Stimulated activated naive CD8-positive, alpha-beta T cell treated with anti-CD3 and anti-CD28 coated beads, Interleukin-15, Interleukin-2, amounts not matched to agents 100 U/mL and 50 U/mL, for 24 hours (primary cell): ENCODE measurements at places on chromosomes 16 and 17.

GRCh38 chr17:5809580-5810188 lies 225.4 kb upstream of the NLRP1 start:
- DNase-seq: no peak

GRCh38 chr16:87648236-87648635 lies 45.9 kb downstream of the JPH3 start:
- no peak for DNase-seq

GRCh38 chr17:61799812-61800484 lies 63.4 kb downstream of the BRIP1 start:
- no peak for DNase-seq

GRCh38 chr17:416293-417206 lies 63.9 kb upstream of the RPH3AL start:
- peak; percentile 38 for DNase-seq

- no peak for DNase-seq
Observed at GRCh38 chr16:56974549-56975300, 13.0 kb downstream of the CETP start.

DNA sequence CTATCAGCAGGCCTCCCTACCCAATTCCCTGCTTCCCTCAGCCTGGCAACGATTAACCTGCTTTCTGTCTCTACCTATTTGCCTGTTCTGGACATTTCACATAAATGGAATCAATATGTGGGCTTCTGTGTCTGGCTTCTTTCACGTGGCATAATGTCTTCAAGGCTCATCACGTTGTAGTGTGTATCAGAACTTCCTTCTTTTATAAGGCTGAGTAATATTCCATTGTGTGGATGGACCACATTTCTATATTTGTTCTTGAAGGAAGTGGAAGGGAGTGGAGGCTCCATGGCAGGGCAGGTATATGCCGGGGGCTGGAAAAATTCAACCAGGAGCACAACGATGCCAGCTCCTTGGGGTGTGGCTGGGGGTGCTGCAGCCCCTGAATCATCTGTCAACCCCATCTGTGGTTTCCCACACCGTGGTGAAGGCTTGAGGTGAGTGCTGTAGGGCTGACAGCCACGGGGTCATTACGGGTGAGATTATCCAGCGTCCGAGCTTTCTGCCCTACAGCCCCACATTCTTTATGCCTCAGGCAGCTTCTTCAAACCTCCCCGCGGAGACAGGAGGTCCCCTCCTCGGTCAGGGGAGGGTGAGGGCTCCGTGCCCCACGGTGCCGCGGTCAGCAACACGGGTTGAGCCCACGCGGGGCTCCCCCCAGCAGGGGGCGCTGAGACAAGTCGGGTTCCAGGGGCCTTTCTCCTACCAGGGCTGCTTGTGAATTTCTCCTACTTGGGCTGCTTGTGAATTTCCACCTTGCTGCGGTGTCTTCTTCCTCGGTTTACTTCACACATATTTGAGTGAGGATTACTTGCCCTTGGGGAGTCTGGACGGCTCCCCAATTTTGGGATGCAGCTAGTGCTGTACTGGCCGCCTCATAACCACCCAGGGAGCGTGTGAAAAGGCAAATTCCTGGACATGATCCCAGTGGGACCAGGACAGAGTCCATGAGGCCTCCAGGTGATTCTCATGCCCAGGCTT lies 18.3 kb upstream of the WFIKKN2 start:
- DNase-seq: peak; percentile 75

DNA sequence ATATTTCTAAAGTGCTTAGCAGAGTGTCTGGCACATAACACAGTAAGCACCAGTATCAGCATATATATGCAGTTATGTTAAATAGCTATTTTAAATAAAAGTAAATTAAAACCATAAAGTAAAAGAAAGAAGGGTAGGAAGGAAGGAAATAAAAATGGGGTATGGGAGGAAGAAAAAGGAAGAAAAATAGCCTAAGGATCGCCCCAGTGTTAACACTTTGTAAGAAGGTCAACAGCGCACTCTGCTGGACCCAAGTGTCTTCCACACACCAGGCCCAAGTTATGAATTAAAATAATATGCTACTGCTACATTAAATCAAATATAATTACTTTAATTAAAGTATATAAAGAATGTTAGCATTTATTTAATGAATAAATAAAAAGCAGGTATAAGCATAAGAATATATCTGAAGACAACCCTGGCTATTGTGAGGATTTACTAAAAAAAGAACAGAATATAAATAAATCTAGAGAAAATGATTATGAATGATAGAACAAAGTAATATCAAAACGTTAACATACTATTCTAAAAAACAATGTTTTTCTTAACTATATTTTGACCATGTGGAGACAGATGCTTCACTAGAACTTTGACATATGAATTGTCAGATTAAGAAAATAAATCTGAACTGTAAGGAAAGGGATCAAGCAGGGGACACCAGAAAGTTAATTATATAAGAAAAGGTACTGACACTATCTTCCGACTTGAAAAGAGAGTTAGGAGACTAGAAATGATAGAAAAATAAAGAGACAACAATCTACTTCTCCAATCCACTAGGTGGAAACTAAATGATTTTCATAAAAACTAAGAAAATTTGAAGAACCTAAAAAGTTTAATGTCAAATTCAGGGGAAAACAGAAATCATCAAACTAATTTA lies 25.9 kb downstream of the BRIP1 start:
- DNase-seq: peak; percentile 47

DNA sequence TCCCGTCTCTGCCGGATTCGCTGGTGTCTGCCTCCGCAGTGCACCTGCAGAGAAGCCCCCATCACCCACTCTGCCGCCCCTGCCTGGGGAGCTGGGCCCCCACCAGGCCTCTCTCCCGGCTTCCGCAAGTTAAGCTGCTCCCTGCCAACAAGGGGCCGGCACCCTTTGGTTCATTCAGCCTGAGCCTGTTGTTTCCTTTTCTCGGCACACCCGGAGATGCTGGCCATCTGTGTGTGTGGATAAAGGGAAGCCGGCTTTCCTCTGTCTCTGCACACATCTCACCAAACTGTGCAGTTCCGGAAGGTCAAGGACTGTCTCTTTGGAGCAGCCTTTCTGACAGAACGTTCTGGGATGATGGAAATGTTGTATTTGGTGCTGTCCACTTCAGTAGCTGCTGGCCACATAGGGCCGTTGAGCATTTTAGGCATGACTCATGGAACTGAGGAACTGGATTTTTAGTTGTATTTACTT lies 6.8 kb downstream of the MAPK8IP3 start:
- DNase-seq: no peak

DNA sequence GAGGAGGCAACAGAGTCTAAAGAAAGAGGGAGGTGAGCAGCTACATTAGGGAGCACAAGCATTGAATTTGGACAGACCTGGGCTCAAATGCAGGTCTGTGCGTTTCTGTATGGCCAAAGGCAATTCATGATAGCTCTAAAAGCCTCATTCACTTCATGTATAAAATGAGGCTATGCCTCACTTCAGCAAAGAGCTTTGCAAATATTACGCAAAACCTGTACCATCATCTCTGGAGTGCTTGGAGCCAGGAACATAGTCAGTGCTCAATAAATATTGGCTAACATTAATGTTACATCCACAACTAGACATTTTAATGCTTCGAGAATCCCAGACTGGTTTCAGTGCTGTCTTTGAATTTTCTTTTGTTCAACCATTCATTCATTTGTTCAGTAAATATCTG lies 254.7 kb upstream of the CDH11 start:
- DNase-seq: no peak

- DNase-seq: no peak
Observed at GRCh38 chr16:3980253-3981111, 100.0 kb upstream of the CREBBP start.

GRCh38 chr17:35117984-35118383 lies 1.7 kb downstream of the RAD51D start:
- DNase-seq: no peak

GRCh38 chr17:1713160-1713877 lies 3.1 kb upstream of the TLCD2 start:
- DNase-seq: no peak

- DNase-seq: no peak
Observed at GRCh38 chr16:12853972-12854371, 47.4 kb upstream of the SHISA9 start.

GRCh38 chr17:66678827-66679226 lies 156.1 kb upstream of the CACNG5 start:
- no peak for DNase-seq

GRCh38 chr17:61627125-61627524 lies 36.1 kb upstream of the NACA2 start:
- no peak for DNase-seq

- no peak for DNase-seq
Observed at GRCh38 chr17:15928286-15928785, 16.6 kb upstream of the ADORA2B start.

DNA sequence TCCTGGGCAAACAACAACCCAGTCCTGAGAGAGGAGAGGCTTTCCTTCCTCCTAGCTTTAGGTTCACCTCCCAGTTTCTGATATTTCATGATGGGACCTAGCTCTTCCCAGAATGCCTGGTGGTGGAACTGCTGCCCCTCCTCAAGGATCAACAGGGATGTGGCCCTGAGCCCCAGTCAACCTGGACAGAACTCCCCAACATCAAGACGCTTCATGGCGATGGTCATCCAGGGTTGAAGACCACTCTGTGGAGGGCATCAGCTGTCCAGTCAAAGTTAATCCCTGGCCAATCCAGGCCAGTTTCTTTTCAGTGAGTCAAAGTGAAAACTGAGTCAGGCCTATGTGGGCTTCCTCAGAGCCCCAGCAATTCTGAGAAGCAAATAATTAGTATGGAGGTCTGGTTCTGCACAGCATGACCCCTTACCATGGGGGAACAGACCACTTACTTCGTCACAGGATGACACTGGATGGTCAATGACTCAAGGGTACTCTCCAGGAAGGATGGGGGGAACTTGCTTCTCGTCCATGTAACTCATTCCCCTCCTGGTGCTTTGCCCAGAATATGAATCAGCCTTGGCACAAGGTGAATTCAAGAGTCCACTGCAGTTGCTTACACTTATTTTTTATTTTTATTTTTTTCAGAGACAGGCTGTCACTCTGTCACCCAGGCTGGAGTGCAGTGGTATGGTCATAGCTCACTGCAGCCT lies 14.7 kb upstream of the XYLT2 start:
- no peak for DNase-seq

DNA sequence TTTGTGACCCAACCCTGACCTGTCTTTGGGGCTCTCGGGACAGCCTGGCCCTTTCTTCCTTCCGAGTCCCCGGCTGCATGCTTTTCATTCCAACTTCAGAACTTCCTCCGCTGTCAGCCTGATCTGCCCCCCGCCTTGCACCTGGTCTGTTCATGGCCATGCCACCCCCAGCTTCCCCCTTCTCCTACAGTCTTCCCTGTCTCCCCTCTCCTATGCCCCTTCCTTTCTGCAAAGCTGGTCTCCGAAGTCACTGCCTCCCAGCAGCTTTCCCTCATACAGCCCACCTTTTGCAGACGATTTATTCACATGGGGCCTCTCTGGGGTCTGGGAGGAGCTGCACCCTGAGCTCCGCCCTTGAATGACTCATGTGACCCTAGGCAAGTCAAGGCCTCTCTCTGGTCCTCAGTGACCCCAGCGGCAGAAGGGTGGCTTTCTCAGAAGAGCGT lies 47.1 kb upstream of the SDK2 start:
- DNase-seq: no peak

DNA sequence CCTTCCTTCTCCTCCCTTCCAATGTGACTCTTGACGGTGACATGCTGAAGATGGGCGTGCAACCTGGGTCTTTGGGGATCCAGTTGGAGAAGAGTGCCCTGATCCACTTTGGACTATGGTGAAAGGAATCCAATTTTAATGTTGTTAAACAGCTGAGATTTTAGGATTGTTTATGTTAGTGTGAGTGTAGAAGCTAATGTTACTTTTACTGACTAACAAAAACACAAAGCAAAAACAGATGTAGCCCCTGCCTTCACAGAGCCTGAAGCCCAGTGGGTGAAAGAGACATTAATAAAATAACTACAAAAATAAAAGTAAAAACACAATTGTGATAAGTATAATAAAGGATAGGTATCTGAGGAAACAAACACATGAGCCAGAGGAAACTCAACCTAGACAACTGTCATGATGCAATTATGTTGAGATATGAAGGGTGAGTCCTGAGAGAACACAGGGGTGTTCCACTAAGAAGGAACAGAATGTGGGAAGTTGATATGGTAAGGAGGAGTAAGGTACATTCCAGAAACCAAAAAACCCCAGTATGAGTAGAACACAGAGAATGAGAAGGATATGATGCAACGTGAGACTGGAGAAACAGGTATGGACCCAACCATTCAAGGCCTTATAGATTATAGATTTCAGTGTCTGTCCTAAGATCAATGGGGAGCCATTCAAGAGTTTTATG lies 115.1 kb upstream of the PMFBP1 start:
- no peak for DNase-seq

DNA sequence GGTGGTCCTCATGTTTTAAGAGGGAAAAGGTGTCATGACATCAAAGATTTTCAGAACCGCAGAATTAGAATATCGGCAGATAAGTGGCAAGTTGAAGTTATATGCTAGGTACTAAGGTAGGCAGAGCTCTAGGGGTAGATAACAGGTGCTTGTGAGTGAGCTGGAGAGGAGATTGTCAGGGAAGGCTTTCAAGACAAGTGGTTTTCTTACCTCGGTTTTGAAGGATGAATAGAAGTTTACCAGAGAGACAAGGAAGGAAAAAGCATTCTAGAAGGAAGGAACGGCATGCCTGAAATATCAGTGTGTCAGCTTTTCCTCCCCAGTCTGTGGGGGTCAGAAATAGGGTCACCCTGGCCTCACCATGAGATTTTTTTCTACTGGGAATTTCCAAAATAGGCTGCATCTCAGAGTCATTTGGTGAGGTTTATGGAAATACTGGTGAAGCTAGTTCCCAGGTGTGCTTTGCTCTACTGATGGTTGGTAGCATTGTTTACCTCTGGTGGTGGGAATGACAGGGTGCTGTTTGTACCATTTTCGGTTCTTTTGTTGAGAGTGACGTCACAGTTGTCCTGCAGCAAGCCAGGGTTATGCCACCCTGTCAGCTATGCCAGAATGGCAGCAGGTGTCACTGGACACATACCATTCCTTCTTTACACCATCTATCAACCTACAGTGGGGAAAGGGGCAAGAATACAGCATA lies 112.5 kb downstream of the MSI2 start:
- no peak for DNase-seq

DNA sequence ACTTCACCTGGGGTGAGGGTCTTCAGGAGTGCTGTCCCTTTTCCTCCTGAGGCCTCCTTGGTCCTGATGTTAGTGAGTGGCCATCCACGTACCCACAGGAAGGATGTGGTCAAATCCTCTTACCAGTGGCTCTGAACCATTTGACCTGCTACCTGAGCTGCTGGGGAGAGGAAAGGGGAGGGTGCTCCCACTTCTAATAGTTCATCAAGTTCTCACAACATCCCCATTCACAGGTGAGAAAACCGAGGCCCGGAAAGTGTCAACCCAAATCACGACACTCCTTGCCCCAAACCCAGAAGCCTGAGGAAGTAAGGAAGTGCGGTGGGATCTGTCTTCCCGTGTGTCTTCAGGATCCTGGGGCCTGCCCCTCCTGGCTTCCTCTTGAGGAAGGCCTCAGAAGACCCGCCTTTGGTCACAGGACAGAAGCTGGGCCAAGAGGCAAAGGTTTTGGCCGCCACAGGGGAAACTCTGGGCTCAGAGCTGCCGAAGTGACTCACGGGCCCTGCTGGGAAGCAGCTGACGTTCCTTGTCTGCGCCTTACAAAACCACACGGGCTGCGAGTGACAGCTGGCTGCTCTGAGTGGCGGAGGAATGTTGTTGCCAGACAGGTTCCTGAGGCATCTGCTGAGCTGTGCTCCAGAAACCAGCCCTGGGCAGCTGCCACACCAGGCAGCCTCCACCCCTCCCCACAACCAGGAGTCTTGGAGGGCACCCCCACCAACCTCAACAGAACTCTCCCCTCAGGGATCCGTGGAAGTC lies 13.9 kb upstream of the KIFC3 start:
- DNase-seq: peak; percentile 51

- no peak for DNase-seq
Observed at GRCh38 chr17:9334536-9335446, 240.8 kb downstream of the STX8 start.

- DNase-seq: no peak
Observed at GRCh38 chr16:54231919-54232318, 54.7 kb downstream of the IRX3 start.
